ENCODE measurements at places on chromosomes 5 and 9. TPM values are rescaled to one million over a fixed set of nuclear protein-coding genes. Genes with fewer than 3 reads are reported as not detected.

The IL3 gene
- total RNA-seq, result not detected

DNA sequence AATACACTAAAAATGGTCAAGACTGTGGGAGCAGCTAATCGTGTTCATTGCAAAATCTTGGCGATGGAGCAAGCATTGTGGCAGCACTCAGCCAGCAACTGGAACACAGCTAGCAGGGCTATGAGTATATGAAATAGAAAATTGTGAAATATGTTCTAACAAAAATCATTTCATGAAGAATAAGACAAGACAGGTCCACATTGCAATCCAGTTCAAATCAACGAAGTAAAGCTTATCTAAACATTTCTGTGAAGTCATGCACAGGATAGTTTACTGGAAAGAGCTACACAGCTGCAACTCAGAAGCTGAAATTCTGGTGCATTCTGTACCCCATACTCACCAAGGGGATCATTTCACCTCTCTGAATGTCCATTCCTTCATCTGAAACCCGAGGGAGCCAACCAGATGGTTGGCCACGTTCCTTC lies 5.3 kb upstream of the NFIL3 start:
- no peak for DNase-seq

DNA sequence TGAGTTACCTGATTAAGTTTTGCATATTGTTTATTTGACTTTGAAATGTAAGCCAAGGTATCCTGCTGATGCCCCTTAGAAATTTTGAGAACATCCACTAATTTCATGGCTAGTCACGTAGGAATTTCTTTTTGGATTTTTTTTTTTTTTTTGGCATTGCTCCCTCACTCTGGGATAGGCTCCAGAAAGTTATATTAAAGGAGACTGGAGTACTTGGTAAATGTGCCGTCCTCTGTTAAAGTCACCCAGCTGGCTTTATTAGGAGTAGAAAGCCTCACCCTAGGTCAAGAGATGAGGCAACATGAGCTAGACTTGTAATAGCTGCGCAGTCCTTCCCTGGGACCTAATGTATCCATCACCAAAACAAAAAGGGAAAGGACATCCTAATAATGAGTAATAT lies 3.1 kb downstream of the KCTD16 start:
- DNase-seq, result no peak

DNA sequence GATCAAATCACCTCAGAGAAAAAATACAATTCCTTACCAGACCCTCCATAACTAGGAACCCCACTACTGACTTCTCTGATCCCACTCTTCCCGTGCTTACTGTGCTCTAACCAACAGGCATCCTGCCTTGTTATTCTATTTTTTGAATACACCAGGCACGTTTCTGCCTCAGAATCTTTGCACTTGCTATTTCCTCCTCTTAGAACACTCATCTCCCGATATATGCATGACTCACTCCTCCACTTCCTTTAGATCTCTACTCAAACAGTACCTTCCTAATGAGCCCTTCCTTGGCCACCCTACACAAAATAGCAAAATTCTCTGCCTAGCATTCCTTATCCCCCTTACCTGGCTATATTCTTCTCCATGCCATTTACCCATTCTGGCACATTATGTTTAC lies 43.9 kb downstream of the MAPKAP1 start:
- no peak for DNase-seq

GRCh38 chr5:159362220-159362619 lies 31.9 kb upstream of the IL12B start:
- no peak for DNase-seq

The PTGES gene
- total RNA-seq, result 0.19 TPM

GRCh38 chr5:100749771-100750284 lies 153.3 kb downstream of the ST8SIA4 start:
- DNase-seq, result no peak

DNA sequence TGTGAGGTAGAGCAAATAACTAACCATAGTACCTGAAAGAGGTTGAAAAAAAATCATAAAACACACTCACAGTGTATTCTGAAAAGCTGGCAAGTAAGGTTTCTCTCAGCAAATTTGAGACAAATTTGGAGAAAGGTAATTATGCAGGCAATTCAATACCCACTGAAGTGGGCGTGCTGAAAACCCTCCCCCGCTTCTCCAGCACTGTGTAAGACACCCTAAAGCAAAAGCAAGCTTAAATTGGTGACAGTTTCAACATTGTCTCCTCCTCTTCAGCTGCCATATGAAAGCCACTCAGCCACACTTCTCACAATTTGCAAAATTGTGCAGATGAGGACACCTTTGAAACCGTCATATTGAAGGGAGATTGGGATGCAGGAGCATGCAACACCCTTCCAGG lies 322.3 kb upstream of the CDH6 start:
- DNase-seq, result no peak

DNA sequence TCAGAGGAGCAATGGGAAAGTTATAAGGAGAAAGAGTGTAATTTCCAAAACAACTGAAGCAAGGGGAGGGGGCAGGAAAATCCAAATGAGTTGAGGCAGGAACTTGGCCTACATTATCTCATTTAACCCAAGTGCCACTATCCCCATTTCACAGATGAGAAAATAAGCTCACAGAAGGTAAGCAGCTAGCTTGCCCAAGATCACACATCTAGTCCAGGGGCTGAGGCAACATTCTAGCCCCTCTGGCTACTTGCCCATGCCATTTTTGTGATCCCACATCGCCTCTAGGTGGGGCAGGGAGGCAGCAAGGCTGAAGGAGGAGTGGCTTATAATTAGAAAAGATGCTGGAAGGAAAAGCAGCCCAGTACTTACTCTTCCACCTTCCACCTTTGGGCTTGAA lies 2.6 kb upstream of the PSIP1 start:
- DNase-seq, result no peak

The FAM53C gene
- total RNA-seq, result 56.6 TPM

GRCh38 chr5:107430071-107430625 lies 240.6 kb downstream of the EFNA5 start:
- no peak for DNase-seq

DNA sequence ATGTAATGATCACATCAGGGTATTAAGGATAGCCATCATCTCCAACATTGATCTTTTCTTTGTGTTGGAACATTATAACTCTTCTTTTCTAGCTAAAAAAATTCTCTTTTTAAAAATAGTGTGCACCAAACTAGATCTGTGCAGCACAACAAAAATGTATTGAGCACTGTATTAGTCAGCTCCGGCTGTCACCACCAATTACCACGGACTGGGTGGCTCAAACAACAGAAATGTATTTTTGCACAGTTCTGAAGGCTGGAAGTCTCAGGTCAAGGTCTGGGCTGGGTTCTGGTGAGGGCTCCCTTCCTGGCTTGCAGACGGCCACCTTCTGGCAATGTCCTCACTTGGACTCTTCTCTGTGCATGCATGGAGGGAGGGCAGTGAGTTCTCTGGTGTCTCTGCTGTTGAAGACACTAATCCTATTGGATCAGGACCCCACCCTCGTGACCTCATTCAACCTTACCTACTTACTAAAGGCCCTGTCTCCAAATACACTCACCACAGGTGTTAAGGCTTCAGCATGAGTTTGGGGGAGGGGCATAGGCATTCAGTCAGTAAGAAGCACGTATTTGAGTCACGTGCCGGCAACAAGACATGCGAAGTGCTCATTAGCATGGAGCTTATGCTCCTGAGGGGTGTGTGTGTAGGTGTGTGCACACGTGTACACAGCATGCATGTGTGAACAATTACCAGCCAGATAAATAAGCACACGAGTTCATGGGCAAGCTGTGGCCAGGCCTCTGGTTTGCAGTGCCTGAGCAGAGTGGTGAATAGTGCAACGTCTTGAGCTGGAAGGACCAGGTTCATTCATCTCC lies 89.4 kb upstream of the SH3PXD2B start:
- no peak for DNase-seq

DNA sequence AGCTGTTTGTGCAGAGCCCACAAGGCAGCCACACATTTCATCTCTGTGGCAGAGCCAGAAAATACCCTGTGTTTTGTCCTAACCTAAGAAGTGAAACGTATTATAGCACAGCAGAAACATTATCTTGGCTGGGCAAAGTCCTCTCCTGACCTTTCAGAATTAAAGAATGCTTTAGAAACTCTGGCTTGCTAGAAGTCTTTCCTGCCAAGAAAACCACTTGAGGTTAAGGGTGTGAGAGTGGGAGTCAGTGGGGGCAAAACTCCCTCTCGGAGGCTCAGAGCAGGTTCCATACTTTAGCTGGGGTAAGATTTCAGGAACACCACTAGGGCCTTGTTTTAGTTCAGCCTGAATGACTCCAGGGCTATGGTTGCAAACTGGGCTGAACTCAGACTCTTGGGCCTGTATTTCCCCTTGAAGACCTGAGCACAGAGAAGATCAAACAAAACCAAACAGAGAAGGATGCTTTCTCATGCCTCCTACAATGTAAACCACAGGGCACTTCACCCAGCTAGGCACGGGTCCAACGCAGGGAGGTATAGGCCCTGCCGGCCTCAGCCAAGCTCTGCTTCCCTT lies 48.0 kb downstream of the ZNF366 start:
- DNase-seq, result no peak

Data from progenitor cell of endocrine pancreas (in vitro differentiated cells).